ENCODE measurements at places on chromosomes 12 and 14. TPM values are rescaled to one million over a fixed set of nuclear protein-coding genes. Genes with fewer than 3 reads are reported as not detected.

RDH16 gene
- total RNA-seq: 1.1 TPM

ARHGEF40 gene
- total RNA-seq: 27.2 TPM

PMCH gene
- not detected for total RNA-seq

HAL gene
- total RNA-seq: 0.73 TPM

KRT85 gene
- total RNA-seq: not detected

TEX22 gene
- total RNA-seq: 1.4 TPM

FZD10 gene
- total RNA-seq: 14.1 TPM

CCDC175 gene
- 14.2 TPM for total RNA-seq

- no peak for DNase-seq
Measured at GRCh38 chr14:23171222-23171975, 12.1 kb downstream of the SLC7A8 start.

- no peak for DNase-seq
Measured at GRCh38 chr12:32705783-32706182, 26.7 kb downstream of the DNM1L start.

GRCh38 chr14:23829736-23830471 is 123.7 kb upstream of the DHRS4 start:
- DNase-seq: no peak

DNA sequence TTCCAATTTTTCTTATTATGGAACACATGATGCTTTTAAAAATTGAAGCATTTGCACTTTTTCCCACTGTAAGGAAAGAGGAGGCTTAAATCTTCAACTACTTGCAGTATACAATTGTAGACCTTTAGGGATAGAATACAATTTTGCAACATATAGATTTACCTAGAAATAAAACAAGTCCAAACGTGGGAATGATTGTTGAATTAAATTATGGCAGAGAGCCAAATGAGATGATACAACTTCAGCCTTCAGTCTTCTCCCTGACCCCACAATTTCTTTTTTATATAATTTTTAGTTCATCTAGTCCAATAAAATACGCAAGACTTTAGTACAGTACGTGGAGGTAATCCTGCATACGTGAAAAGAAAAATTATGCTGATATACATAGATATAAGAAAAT is 666.5 kb downstream of the SLC16A7 start:
- DNase-seq: no peak

- DNase-seq: no peak
Measured at GRCh38 chr14:74739293-74740030, 23.7 kb upstream of the YLPM1 start.

GRCh38 chr14:22497671-22498093 is 91.3 kb downstream of the DAD1 start:
- DNase-seq: no peak

DNA sequence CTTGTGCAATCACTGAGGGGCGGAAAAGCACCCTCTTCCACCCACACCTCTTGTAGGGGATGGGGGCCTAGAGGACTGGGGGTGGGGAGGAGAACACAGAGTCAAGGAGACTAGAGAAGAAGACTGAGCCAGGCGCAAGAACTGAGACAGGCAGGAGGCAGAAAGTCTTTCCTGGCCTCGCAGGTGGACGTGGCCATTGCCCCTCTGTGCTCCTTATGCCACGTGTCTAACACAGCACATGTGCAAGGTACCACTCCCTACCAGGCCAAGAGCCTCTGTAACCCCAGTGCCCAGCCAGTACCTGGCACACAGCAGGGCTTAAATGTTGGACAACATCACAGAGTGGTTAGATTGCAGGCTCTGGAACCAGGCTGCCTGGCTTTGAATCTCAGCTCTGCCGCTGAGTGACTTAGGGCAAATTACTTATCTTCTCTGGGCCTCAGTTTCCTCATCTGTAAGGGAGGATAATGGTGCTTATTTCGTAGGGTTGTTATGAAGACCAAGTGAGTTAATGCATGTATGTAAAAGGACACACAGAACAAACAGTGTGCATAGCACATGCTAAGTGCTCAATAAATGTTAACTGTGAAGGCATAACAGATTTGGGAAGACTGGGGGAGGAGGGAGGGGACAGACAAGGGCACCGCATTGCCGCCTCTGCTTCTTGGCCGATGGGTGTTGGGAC is 1.4 kb upstream of the TAMALIN start:
- no peak for DNase-seq

GRCh38 chr14:93645200-93645599 is 143.1 kb downstream of the PRIMA1 start:
- DNase-seq: no peak

GRCh38 chr12:48237162-48237561 is 34.1 kb upstream of the OR10AD1 start:
- DNase-seq: no peak

All from cerebellum (tissue), 4 donors.